NCI-H1092 treated with DMSO at 0.1 percent for 48 hours (cell line): ENCODE measurements at places on chromosomes 1 and 21.
A peak's percentile ranks its signal among the peaks of the same experiment; 100 is the strongest.

- no peak for DNase-seq
These were observed 175.6 kb upstream of the RAB4A start for GRCh38 chr1:229095325-229095724.

DNA sequence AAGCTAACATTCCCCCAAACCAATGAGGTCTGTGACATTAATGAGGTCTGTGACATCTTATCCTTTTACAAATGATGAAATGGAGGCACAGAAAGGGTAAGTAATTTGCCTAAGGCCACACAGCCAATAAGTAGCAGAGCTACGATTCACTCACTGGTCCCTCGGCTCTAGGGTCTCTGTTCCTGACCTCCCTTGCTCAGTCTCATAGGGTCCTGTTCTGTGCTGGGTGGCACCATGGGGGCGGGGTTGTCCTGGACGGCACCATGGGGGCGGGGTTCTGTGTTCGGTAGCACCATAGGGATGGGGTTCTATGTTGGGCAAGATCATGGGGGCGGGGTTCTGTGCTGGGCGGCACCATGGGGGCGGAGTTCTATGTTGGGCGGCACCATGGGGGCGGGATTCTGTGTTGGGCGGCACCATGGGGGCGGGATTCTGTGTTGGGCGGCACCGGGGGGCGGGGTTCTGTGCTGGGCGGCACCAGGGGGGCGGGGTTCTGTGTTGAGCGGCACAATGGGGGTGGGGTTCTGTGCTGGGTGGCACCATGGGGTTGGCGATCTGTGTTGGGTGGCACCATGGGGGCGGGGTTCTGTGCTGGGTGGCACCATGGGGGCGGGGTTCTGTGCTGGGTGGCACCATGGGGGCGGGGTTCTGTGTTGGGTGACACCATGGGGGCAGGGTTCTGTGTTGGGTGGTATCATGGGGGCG, 55.6 kb downstream of the CLSTN1 start:
- no peak for DNase-seq

DNA sequence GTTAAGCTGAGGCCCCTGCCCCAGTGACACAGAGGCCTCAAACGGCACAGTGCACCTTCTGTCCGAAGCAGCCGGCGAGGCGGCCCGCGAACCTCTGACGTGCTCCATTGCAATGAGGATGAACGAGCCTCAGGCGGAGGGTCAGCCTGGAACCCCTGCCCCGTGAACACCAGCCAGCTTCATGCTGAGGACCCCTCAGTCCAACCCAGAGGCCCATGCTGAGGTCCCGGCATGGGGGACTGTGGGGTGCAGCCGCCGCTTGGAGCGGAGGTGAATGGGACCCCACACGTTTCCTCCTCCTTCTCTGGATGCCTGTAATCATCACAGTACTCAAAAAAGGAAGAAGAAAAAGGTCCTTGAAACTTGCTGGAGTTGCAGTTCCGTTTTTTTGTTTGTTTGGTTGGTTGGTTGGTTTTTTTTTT, 62.1 kb downstream of the PRKCZ start:
- no peak for DNase-seq

DNA sequence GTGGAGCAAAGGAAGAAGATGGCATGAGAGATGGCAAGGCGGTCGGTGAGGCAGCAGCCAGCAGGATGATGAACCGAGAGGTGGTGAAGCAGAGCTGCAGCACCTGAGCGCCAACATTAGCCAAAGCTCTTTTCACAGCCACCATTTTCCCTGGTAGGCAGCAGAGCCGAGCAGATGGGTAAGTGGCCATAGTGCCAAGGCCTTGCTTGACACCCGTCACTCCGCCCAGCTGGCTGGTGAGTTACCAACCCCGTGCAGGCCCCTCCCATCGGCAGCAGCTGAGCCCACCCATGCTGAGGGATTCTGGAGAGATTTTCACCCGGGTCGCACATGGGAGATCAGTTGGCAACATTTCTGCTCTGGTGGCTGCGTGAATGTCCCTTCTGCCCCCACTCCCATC, 647.7 kb downstream of the PTPRU start:
- DNase-seq: no peak

DNA sequence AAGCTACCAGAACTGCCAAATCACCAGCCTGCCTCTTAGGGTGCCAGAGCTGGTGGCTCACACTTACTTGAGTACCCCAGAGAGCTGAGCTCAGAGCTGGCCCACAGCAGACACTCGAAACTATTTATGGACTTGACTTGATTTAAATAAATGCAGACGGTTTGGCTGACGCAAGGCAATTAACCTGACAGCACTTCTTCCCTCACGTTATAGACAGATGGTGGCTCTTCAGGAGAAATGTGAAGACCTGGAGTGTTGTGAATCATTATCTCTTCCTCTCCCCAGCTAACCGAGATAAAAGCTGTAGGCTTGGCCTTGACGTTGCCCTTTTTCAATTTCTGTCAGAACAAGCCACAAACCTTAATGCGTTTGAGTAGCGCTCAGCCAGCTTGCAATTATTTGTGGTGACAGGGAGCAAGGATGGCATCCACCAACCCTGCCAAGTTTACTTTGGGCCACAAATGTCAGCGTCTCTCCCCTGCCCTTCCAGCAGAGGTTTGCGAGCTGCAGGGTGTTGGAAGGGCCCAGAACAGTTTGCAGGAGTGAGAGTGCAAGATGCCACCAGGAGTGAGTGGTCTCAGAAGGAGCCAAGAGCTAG, 34.0 kb upstream of the BCAR3 start:
- peak; percentile 67 for DNase-seq

GRCh38 chr1:152699746-152700145, 1.6 kb downstream of the LCE2A start:
- DNase-seq: no peak

GRCh38 chr1:214966346-214966745, 116.2 kb upstream of the KCNK2 start:
- DNase-seq: no peak

DNA sequence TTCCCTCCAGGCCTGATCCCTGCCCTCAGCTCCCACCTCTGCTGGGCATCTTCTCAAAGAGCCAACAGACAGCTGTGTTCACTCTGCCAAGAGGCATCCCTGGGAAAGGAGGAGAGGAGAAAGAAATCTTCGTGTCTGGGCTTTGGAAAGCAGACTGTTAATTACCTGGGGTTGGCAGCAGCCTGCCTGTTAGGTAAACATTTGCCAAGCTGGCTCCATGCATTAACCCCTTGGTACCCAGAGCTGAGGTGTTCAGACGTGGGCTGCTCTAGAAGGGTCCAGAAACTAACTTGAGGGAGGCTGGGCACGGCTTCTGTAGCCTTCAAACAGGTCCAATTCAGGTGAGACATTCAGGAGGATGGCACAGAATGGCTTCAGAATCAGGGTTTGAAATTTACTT, 8.7 kb upstream of the EXTL1 start:
- DNase-seq: peak; percentile 43

- no peak for DNase-seq
These were observed 52.5 kb upstream of the ID3 start for GRCh38 chr1:23611601-23612327.

DNA sequence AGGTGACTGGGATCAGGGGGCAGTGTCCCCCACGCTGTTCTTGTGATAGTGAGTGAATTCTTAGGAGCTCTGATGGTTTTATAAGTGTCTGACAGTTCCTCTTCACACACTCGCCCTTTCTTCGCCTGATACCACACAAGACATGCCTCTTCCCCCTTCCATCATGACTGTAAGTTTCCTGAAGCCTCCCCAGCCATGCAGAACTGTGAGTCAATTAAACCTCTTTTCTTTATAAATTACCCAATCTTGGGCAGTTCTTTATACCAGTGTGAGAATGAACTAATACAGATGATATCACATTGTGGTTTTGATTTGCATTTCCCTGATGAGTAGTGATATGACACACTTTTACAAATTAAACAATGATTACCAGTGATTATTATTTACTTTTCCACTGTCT, 229.9 kb downstream of the AKT3 start:
- no peak for DNase-seq

DNA sequence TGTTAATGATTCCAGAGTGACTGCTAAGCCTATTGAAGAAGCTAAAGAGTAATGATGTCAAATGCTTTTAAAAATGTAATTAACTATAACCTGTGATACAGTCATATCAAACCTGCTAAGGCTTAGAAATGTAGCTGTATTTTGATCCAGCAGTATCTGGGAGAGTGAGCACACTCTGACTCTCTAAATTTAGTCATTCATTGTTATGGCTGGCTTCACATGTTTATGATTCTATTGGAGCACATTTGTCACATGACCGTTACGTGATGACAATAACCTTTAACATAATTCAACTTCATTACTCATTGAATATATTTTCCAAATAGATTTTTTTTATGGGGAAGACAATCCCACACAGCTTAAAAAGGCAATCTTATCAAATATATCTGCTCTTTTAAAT, 587.1 kb downstream of the LMO4 start:
- no peak for DNase-seq

DNA sequence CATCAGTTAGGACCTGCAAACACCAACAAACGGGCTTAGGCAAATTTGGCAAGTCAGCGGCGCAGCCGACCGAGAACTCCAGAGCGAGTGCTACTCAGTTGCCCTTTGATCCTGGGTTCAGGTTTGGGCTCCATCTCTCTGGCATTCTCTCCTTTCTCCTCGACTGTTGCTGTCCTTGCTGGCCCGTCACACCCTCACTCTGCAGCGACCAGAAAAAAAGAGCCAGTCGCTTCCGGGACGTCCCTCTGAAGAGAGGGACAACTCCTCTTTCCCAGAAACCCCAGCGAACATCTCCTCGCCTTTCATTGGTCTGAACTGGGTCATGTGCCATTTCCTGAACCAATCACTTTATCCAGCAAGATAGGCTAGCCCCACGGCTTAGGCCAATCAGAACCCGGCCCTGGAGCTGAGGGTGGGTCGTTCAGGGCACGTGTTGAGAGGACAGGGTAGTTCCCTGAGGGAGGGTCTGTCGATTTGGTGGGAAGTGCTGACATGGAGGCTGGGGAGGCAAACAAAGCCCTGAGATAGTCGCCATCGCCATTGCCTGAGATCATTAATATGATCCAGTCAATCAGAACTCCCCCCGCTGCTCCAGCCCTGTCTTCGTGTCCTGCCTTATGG, 113.7 kb downstream of the PTPRU start:
- no peak for DNase-seq

- DNase-seq: no peak
These were observed 11.4 kb upstream of the ZSCAN20 start for GRCh38 chr1:33460947-33461629.

GRCh38 chr1:152783095-152783494, 3.0 kb upstream of the LCE1E start:
- no peak for DNase-seq

DNA sequence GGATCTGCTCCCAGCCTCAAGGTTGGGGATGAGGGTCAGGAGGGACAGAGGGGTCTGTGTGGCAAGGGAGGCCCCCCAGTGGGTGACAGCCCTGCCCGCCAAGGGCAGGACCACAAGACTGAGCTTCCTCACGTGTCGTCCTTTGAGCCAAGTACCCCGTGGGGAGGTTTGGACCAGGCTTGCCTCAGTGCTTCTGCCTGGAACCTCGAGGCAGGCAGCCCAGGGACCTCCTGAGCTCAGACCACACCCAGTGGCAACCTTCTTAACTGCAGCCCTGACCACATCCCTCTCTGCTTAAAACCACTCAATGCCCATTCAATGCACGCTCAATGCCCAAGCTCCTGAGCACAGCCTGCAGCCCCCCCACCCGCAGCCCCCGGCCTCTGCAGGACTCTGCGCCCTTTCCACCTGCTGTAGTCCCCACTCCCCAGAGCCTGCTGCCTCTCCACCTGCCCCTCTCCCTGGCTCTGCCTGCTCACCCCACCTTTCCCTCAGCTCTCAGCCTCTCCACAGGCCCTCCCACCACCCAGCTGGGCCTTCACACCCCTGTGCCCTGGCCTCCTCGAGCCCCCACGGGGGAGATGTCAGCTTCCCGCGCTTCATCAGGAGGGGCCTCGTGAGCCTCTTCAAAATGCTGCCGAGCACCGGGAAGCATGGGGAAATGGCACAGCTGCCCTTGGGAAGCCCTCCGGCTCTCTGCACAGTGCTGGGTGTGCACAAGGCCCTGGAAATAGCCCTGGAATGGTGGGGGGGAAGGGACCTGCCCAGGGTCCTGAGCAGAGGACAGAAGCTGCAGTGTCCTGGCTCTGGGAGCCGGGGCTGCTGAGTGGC, 129.3 kb upstream of the VAMP3 start:
- DNase-seq: peak; percentile 43

- DNase-seq: peak; percentile 50
These were observed 31.7 kb upstream of the TMEM125 start for GRCh38 chr1:43238085-43238484.

DNA sequence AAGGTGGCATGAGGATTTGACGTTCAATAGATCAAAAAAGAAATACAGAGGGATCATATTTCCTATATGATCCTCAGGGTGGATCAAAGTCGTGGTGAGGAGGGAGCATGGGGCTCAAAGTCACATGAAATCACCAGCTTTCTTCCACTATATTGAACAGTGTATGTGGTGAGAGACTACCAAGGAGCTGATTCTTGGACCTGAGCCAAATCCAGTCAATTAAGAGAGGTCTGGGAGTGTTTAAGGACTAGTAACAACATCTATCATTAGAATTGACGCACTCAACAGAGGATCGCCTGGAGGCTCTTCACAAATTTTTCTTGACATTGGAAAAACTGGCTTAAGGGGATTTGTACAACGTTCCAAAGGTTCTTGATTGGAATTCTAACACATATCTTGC, 267.7 kb upstream of the PROX1 start:
- DNase-seq: no peak

GRCh38 chr21:25039461-25040380, 567.6 kb downstream of the MRPL39 start:
- DNase-seq: peak; percentile 72

GRCh38 chr1:21741206-21741605, 41.7 kb downstream of the USP48 start:
- DNase-seq: no peak

GRCh38 chr1:85991261-85991660, 165.3 kb downstream of the COL24A1 start:
- DNase-seq: no peak

- DNase-seq: peak; percentile 47
These were observed 758 bp downstream of the PTBP2 start for GRCh38 chr1:96722161-96722922.

DNA sequence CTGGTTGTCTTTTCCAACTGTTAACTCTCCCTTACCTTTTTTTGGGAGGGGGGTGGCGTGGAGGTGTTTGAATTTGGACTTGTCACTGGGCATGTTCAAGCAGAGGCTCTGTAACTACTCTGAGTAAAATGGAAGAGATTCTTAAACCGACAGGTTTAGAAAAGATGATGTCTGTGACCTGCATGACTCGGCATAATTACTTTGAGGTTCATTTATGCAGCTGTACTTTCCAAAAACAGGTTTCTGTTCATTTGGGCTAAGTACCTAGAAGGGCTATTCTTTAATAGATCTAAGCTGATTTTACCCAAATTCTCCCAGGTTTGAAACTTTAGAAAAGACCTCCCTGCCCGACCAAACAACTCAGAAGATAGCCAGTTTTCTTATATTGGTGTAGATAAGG, 80.3 kb downstream of the SLC35A3 start:
- DNase-seq: no peak

- no peak for DNase-seq
These were observed 3.2 kb downstream of the SH3D21 start for GRCh38 chr1:36309397-36309796.

GRCh38 chr21:41656946-41657525, 109.8 kb downstream of the RIPK4 start:
- no peak for DNase-seq

GRCh38 chr1:167262836-167263235, 42.1 kb downstream of the POU2F1 start:
- DNase-seq: no peak

- DNase-seq: no peak
These were observed 17.3 kb downstream of the CSF1 start for GRCh38 chr1:109927911-109928321.

GRCh38 chr1:181451661-181452230, 31.6 kb upstream of the CACNA1E start:
- no peak for DNase-seq

- no peak for DNase-seq
These were observed at the start of gene RCSD1 for GRCh38 chr1:167629681-167630567. RCSD1 (plus strand) TSS chr1:167630232; CDS start chr1:167630424, 192 bp downstream.
